Left ventricle myocardium inferior (tissue), 1 donor: ENCODE measurements at places on chromosomes 3 and 15. TPM values are rescaled to one million over a fixed set of nuclear protein-coding genes. Genes with fewer than 3 reads are reported as not detected.

The RAD51 gene
- 0.88 TPM for total RNA-seq

The CX3CR1 gene
- total RNA-seq: 0.82 TPM

The IQCH gene
- 1.1 TPM for total RNA-seq

The KLHL6 gene
- total RNA-seq: 0.69 TPM

- DNase-seq: no peak
These were observed 56.2 kb downstream of the SV2B start for GRCh38 chr15:91156175-91156726.
